SHP77 (cell line): ENCODE measurements at places on chromosomes 1 and 21.

GRCh38 chr1:237228421-237228820 lies 186.4 kb downstream of the RYR2 start:
- no peak for DNase-seq

GRCh38 chr1:205519541-205520131 lies 15.2 kb downstream of the CDK18 start:
- DNase-seq: no peak

DNA sequence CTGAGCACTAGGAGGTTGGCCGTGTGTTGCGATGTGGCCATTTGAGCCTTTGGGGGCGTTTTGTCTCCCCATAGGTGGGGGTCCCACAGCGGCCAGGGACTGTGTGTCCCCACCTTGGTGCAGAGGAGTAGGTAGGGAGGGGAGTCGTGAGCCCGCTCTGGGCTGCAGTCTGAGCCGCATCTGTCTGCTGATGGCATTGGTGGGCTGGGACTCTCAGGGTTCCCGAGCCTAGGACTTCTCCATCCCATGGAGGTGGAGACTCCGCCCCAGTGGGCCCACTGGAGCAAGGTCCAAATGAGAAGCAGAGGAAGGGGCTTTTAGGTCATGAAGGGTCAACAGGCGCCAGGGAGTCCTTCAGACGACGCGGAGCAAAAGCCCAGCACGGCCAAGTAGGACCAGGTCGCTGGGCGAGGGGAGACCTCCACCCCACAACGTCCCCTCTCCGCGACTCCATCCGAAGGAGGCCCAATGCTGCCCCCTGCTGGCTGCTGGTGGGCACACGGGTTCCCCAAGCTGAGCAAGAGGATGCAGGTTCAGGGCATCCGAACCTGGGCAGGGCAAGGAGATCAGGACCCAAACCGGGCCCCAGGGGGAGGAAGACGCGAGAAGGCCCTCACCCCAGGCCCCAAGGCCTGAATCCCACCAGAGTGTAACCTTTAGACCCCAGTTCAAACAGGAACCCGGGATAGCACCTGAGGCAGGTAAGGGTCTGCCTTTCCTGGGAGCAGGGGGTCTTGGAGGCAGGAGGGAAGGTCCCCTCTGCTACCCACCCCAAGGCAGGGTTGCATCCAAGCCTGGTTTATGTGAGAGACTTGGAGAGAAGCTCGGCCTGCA lies 14.9 kb downstream of the TTC34 start:
- peak; percentile 9 for DNase-seq

DNA sequence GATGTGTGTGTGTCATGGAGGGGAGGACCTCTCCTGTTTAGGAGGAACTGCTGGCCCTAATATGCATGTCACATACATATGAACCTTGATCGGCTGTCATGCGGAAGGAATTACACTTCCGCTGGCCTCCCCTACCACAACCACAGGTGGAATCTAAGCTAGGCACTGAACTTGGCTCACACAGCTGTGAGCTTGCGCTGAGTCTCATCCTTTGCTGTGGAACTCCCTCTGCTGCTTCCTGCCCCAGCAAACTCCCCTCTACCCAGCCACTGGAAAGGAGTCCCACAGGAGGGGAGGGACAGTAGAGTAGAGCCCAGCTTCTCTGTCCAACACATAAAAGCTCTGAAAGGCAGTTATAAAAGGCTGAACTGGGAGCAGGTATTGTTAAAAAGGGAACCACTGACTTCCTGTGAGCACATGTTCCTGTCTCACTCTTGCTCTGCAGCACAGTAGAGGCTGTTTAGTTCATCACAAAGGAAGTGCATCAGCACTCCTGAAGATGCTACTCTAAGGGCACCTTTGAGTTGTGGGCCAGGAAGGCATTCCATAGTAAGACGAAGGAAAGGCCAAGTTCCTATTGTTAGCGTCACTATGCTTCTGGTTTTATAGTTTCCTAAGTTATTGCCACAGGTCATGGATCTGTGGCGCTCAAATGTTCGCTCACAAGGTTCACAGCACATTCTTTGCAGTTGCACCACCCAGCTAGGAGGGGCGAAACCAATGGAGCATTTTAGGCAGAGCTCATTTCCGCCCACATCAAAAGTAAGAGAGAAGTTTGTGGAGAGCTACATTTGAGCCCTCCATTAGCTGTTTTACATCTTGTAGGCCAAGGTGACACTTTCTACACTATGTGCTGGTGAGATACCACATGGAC lies 17.7 kb upstream of the PTPRC start:
- DNase-seq: no peak

DNA sequence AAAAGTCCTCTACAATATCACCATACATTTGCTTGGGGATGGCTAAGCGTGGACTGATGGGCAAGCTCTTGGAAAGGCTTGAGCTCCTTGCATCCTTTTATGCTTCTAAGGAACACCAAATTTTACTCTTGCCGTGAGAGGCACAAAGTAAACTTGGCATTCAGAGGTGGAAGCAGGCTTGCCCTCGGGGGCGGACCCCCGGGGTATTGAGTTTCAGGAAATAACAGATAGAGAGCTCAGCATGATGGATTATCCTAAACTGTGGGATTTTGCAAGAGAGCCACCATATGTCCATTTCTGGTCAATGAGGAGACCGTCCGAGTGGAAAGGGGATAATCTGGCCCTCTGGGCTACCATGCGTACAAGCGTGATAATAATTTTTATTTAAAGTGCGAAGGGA lies 14.0 kb downstream of the IFI16 start:
- no peak for DNase-seq

- DNase-seq: no peak
Measured at GRCh38 chr1:74246315-74246714, 11.1 kb downstream of the TNNI3K start.

DNA sequence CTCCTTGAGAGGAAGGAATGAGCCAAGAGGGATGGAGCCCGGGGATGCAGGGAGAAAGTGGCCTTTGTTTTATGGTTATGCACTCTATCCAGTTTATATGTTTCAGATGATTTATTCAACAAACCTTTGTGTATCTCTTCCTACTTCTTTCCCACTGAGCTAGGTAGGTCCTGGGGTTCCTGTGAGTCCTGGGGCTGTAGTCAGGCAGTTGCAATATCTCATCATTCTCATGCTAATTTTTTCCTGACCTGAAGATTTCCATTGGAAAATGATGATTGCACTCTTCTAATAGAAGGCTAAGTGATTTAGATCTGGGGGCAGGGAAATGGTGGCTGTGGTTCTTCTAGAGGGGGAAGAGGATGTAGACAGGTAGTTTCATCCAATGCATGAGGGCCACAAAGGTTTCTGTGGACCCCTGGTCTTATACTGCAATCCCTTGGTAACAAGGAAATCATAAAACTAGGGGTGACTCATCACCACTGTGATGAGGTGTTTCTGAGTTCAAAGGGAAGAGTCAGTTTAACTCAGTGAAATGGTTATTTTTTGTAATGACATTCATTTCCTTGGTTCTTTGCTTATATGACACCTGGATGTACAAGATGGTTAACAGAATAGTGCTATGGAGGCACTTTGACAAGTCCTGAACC lies 20.2 kb downstream of the B3GALT5 start:
- DNase-seq: no peak

DNA sequence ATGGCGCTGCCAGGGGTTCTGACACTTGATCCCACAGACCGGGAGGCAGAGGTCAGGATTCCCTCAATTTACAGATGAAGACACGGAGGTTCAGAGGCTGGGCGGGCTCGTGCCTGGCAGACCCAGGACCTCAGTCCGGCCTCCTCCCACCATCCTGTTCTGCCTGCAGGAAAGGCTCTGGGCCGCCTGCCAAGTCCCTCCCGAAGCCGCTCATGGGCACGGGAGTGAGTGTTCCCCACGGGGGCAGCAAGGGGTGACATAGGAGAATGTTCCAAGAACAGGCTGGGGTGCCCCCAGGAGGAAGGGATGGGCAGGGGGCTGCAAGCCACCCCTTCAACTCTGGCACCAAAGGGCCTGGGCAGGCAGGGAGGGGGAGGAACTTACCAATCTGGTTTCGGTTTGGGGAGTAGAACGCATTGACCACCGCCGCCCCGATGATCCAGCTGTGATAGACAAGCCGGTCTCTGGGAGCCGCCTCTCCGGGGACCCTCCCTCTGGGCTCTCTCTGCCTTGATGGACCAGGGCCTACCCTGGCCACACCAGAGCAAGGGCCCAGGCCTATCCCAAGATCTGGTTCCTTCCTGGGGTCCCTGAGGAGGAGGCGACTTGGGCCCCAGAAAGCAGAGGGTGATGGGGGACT lies 7.5 kb downstream of the PRXL2B start:
- DNase-seq: peak; percentile 36

GRCh38 chr1:98452162-98452561 lies 209.4 kb upstream of the SNX7 start:
- DNase-seq: no peak

- peak; percentile 19 for DNase-seq
Measured at GRCh38 chr21:35257413-35257812, 208.3 kb upstream of the RUNX1 start.

- no peak for DNase-seq
Measured at GRCh38 chr21:42276526-42277154, 38.6 kb downstream of the TFF3 start.

DNA sequence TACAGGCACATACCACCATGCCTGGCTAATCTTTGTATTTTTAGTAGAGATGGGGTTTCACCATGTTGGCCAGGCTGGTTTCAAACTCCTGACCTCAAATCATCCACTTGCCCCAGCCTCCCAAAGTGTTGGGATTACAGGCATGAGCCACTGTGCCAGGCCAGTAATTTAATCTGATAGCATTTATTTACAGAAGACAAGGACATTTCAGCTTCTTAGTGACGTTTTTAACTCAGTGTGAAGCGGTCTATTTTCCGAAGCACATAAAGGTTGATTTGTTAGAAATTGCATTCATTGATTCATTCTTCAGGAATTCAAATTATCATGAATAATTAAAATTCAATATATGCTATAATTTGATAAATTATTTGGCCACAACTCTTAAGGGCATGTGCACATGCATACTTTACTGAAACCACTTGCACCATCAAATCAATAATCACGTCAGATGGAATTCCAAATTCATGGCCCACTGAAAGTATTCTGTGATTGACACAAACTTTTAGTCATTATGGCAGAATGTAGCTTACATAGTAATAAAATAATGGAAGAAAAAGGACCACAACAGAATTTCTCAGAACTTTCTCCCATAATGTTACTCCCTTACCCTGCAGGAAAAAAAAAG lies 339.5 kb downstream of the VAV3 start:
- DNase-seq: no peak

- no peak for DNase-seq
Measured at GRCh38 chr1:205832326-205832751, 17.6 kb downstream of the PM20D1 start.

DNA sequence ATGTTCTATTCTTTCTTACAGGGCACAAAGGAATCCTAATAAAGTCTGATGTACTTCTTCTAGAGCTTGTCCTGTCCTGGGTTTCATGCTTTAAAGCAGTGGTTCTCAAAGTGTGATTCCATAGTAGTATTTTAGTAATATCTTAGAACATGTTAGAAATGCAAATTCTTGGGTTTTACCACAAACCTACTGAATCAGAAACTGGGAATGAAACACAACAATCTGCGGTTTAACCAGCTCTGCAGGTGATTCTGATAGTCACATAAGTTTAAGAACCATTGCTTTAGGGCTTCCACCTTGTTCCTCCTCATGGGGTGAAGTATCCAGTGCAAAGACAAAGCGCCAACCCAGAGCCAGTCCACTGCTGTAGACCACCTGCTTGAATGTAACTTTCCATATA lies 41.1 kb downstream of the NGF start:
- no peak for DNase-seq

DNA sequence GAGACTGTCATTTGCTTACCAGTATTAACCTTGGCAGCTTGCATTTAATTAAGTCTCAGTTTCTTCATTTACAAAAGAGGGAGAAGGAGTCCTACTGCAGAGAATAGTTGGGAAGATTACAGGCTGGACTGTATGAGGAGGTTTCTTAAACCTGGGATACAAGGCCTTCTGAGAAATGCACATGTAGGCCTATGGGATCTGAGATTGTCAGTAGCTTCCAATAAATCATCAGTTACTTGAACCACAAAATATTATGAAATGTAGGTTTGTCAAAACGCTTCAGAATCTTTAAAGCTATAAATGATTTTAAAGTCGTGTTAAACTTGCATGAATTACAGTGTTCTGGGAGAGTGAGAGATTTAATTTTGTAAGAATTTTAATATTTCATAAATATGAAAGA lies 69.6 kb downstream of the NRIP1 start:
- no peak for DNase-seq

- DNase-seq: no peak
Measured at GRCh38 chr21:42837421-42838211, 41.7 kb downstream of the WDR4 start.

DNA sequence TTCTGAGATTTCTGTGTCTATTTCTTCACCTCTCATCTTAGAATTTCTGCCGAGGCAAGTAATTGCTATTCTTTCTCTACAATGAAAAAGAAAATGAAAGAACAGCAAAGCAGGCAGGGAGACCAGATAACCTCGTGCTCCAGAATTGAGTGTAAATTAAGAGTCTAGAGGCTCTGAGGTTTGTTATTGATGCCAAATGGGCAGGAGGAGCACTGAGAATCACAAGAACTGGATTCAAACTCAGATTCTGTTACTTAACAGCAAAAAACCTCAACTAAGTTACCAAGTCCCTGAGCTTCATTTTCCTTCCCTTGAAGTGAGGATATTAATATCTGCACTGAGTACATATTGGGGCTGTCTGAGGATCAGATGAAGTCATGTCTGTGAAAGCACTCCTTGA lies 5.5 kb upstream of the DDR2 start:
- no peak for DNase-seq
